ENCODE measurements at places on chromosomes 2 and 18. TPM values are rescaled to one million over a fixed set of nuclear protein-coding genes. Genes with fewer than 3 reads are reported as not detected.
A peak's percentile ranks its signal among the peaks of the same experiment; 100 is the strongest.

DNA sequence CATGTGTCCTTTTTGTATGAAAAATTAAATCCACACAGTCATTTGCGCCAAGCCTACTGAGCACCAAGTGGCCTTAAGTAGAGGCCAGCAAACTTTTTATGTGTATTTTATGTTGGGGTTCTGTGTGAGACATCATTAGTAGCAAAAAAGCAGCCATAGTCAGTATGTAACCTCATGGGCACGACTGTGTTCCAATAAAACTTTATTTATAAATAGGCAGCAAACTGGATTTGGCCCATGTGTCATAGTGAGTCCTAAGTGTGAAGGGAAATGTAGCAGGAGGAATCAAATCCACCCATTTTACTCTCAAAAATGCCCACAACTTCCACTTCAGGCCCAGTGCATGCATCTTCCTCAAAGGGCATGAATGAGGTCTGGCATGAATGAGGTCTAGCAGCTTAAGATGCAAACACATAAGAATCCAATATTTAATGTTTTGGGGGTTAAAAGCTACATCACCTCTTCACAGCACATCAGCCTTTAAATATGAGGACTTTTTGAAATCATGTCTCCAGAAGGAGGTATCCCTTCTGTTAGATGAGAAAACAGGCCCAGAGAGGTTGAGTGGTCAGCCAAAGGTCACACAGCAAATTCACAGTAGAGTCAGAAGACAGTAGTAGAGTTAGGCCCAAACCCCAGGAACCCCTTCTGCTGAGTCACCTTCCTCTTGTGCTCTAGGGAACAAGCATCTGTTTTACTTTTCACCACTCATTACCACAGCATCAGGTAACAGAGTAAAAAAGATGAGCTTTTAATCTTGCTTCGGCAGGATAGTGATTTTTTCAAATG lies 45.6 kb downstream of the MREG start:
- no peaks in the 10 kb centered on the region for H3K4me1 ChIP-seq
- DNase-seq = no peak
- H3K36me3 ChIP-seq = no peaks in the 10 kb centered on the region

NCKAP5 gene
- 0.43 TPM for total RNA-seq

DNA sequence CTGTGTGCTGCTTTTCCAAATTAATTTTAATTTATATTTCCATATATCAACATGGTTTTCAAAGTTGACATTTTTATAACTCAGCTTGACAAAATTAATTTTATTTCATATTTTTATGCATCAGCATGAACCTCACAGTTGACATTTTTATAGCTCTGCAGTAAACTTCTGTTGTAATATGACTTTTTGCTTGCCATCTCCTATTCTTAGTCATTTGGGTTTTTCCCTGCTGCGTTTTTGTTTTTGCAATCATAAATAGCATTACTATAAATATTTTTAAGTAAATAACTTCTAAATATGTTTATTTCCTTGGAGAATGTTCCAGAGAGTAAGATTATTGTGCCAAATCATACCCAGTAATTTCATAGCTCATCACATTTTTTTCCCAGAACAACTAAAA lies 21.0 kb upstream of the L3MBTL4 start:
- H3K27me3 ChIP-seq = no peaks in the 10 kb centered on the region
- no peak overlapping the region for H3K4me3 ChIP-seq
- no peaks in the 10 kb centered on the region for H3K4me1 ChIP-seq

DNA sequence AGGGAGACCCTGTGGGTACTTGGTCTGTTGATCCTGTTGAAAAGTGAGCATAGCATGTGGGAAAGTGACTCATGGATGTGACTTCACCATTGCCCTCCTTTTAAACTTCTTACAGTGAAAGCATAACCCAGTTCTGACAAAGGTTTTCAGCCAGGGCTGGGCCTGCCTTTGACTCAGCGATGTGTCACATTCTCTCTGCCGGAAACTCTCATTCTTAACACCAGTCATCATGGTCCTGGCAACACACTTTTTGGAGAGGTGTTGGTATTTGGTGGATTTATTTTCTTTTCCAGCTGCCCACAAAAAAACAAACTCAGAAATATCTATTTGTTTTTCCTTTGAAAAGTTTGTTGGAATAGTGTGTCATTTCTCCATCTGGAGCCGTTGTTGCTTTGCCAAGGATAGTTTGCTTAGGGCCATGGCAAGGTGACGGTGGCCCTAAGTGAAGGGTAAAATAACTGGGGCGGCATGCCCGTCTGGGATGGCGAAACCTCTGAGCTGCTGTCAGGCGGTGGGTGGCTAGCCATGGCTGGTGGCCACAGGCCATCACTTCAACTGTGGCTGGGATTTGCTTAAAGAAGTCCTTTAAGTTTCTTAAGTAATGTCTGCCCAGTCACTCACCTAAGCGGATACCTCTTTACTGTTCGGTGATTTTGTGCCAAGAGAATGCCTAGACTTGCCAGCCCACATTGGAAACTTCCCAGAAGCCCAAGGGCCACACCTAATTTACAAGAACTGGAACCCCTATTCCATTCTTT lies 123.3 kb downstream of the LTBP1 start:
- H3K27ac ChIP-seq = no peak overlapping the region
- no peaks in the 10 kb centered on the region for H3K4me1 ChIP-seq
- H3K27me3 ChIP-seq = no peaks in the 10 kb centered on the region

NDC80 gene
- total RNA-seq = 69.3 TPM

- H3K4me1 ChIP-seq = no peaks in the 10 kb centered on the region
- no peaks in the 10 kb centered on the region for H3K36me3 ChIP-seq
- no peak overlapping the region for H3K4me3 ChIP-seq
- no peaks in the 10 kb centered on the region for H3K27me3 ChIP-seq
- DNase-seq = no peak
Measured at GRCh38 chr2:152072011-152072410, 26.8 kb downstream of the CACNB4 start.

DNA sequence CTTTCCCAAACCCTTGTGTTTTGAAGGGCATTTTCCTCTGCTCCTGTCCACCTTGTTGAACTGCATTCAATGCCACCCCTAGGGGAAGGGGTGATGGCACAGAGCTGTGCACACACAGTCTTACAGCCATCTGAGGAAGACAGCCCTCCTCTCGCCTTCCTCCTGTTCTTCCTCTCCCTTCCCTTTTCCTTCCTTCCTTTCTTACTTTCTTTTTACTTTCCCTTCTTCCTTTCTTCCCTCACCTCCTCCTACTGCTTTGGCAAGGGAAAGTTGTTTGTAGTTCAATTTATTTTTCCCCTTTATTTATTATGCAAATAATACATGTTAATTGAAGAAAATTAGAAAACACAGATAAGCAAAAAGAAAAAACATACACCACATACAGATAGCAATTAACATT lies 99.4 kb downstream of the CDH20 start:
- H3K4me1 ChIP-seq = no peaks in the 10 kb centered on the region
- DNase-seq = no peak
- H3K4me3 ChIP-seq = no peak overlapping the region
- H3K27me3 ChIP-seq = no peaks in the 10 kb centered on the region
- H3K36me3 ChIP-seq = no peaks in the 10 kb centered on the region

DNA sequence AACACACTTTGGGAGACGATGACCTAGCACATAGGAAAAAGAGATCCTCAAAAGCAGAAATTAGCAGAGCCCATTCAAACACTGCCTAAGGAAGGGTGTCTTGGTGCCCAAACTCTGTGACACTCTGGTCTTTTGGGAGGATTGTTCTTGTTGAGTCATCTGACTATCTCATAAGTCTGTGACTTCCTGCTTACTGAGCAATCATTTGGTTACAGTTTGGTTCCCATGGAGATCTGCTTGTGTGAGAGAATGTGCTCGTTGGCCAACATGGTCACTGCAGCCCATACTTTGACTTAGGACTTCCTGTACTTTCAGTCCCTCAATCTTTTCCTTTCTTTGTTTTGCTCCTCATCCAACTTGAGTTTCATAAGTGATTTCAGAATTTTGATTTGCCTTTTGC lies 602.9 kb downstream of the NYAP2 start:
- H3K4me1 ChIP-seq = no peaks in the 10 kb centered on the region
- no peak overlapping the region for H3K27ac ChIP-seq
- H3K36me3 ChIP-seq = no peaks in the 10 kb centered on the region
- DNase-seq = no peak
- H3K4me3 ChIP-seq = no peak overlapping the region
- H3K27me3 ChIP-seq = no peaks in the 10 kb centered on the region

- peaks cover 14% of the 10 kb centered on the region for H3K4me1 ChIP-seq
- H3K27me3 ChIP-seq = no peaks in the 10 kb centered on the region
- H3K36me3 ChIP-seq = no peaks in the 10 kb centered on the region
- peak; percentile 78 for DNase-seq
- no peak overlapping the region for H3K27ac ChIP-seq
Measured at GRCh38 chr18:51668101-51668500, 470.6 kb upstream of the MEX3C start.

PRADC1 gene
- 8.2 TPM for total RNA-seq

CD302 gene
- total RNA-seq = 1.1 TPM

DNA sequence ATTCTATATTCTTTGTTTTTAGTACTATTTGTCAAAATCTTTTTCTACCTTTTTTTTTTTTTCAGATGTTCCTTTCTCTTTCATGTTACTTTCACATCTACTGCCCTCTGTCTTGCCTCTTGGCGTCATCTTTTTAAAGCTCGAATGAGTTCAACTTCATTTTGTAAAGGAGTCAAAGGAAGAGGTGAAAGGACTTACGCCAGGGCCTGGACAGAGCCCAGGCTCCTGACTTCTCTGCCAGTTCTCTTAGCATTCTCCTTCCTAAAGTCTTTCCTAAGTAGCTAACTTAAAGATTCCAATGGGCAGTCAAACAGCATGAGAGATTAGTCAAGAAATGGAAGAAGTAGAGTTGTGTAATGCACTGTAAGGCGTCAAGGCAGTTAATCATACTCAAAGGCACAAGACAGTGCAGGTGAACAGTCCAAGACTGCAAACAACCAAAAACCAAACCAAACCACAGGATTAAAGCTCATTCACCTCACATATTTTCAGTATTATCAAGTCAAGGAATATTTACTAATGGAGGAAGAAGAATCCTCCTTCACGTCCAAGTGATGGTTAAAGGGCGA lies 301.7 kb downstream of the TCF4 start:
- no peaks in the 10 kb centered on the region for H3K27me3 ChIP-seq
- DNase-seq = no peak
- no peak overlapping the region for H3K4me3 ChIP-seq
- H3K36me3 ChIP-seq = no peaks in the 10 kb centered on the region
- H3K4me1 ChIP-seq = peaks cover 5% of the 10 kb centered on the region
- H3K27ac ChIP-seq = no peak overlapping the region
